ENCODE measurements at places on chromosomes 5 and 9. TPM values are rescaled to one million over a fixed set of nuclear protein-coding genes. Genes with fewer than 3 reads are reported as not detected.

- no peak for DNase-seq
These were observed 1495.6 kb upstream of the CDH6 start for GRCh38 chr5:29697785-29698414.

DNA sequence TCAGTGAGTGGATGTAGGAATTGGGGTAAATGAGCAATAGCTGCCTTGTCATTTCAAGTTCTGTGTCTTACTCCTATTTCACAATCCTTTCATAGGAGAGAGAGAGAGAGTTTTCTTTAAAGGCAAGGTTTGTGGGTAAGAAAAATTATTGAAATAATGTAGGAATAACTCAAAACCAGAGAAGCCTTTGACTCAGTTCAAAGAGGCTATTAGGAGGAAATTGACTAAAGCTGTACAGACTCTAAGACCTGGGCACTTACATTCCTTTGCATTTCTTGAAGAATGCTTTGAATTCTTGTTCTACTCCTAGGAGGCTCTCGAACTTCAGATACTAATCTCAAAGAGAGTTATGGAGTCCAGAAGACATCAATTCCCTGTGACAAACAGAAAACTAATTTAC lies 257.1 kb downstream of the FBXL7 start:
- DNase-seq = no peak

GRCh38 chr5:10631316-10631996 lies 67.6 kb downstream of the ANKRD33B start:
- DNase-seq = no peak

DNA sequence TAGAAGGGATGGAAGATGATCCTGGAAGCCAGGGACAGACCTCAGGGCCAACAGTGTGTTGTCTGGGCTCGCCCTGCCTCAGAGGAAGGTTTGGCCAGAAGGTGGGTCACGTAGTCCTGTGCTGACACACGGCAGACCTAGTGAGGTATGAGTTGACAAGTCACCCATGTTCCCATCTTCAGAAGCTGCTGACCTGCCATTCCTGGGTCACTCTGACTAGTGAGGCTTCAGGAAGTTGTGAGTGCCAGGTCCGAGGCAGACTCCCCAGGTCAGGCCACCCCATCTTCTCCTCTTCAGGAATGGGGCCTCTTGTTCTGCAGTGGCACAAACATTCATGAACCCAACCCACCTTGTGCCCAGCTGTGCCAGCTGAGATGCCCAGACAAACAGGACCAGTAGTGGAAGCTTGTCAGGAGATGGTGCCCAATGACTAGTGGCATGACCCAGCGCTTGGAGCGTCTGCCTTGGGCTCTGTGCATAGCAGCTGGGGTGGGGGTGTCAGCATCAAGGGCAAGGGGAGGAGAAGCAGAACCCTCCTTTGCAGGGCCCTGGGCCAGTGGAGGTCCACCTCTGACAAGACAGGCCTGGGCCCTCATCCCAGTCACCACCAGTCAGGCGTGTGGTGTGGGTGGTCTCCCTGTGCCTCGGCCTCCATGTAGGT lies 16.8 kb upstream of the ANGPTL2 start:
- DNase-seq = no peak

RGP1 gene
- 28.4 TPM for total RNA-seq

All from activated CD4-positive, alpha-beta T cell treated with anti-CD3 and anti-CD28 coated beads, Interleukin-2, amount 10 ng/mL, durations not matched to agents 7 days and 5 days (primary cell).